Endothelial cell (in vitro differentiated cells): ENCODE measurements at places on chromosomes 2 and 18. TPM values are rescaled to one million over a fixed set of nuclear protein-coding genes. Genes with fewer than 3 reads are reported as not detected.

COL4A4 gene
- 0.15 TPM for total RNA-seq

- no peaks in the 10 kb centered on the region for H3K27me3 ChIP-seq
- peaks cover 9% of the 10 kb centered on the region for H3K36me3 ChIP-seq
- no peak overlapping the region for H3K4me3 ChIP-seq
- no peak for DNase-seq
These were observed 125.9 kb upstream of the SMAD7 start for GRCh38 chr18:49076654-49077166.

- no peaks in the 10 kb centered on the region for H3K27me3 ChIP-seq
- H3K4me3 ChIP-seq: no peak overlapping the region
- no peak for DNase-seq
- H3K36me3 ChIP-seq: no peaks in the 10 kb centered on the region
- no peak overlapping the region for H3K27ac ChIP-seq
- H3K4me1 ChIP-seq: no peaks in the 10 kb centered on the region
These were observed 1837.5 kb upstream of the CELF4 start for GRCh38 chr18:39403121-39403520.

SERPINB13 gene
- not detected for total RNA-seq

GRCh38 chr2:85886590-85886989 lies 2.2 kb downstream of the ST3GAL5 start:
- H3K27ac ChIP-seq: no peak overlapping the region
- peaks cover 36% of the 10 kb centered on the region for H3K36me3 ChIP-seq
- DNase-seq: no peak
- peaks cover 4% of the 10 kb centered on the region for H3K27me3 ChIP-seq
- peaks cover 50% of the 10 kb centered on the region for H3K4me1 ChIP-seq
- H3K4me3 ChIP-seq: peak overlapping the region; percentile 92

MEP1B gene
- 0.15 TPM for total RNA-seq

DNA sequence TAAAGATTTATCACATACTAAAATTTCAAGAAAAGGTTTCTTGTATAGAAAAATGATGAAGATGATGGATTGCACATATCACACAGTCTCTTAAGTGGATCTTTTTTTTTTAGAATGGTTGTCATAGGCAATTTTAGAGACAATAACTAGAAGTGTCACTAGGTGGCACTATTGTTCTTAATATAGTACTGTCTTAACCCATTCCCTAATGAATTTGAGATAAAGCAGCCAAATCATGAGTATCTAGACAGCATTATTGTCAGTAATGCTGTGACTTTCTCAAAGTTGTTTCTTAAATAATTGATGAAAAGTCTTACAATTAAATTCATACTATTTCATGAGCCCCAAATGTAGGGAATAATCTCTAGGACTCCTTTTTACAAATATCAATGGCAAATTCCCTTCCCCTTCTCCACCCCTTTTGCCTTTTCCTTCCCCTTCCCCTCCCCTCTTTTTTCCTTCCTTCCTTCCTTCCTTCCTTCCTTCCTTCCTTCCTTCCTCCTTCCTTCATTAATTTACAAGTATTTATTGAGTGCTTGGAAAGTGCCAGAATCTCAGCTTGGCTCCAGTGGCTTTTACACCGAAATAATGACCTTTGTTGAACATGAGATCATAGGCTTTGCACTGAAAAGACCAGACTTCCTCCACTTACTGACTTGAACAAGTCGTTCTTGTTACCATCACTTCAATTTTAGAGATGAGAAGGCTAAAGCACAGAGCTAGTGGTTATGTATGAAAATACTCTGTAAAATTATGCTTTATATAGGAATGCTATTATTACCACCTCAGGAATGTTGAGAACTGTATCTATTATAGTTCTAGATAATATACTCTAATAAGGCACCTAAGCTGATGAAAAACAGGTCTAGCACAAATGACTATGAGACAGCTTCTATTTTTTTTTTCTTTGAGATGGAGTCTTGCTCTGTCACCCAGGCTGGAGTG lies 19.8 kb downstream of the MYL12B start:
- no peaks in the 10 kb centered on the region for H3K27me3 ChIP-seq
- H3K4me3 ChIP-seq: no peak overlapping the region
- peaks cover 9% of the 10 kb centered on the region for H3K36me3 ChIP-seq
- peaks cover 41% of the 10 kb centered on the region for H3K4me1 ChIP-seq
- H3K27ac ChIP-seq: peak overlapping the region; percentile 28

DNA sequence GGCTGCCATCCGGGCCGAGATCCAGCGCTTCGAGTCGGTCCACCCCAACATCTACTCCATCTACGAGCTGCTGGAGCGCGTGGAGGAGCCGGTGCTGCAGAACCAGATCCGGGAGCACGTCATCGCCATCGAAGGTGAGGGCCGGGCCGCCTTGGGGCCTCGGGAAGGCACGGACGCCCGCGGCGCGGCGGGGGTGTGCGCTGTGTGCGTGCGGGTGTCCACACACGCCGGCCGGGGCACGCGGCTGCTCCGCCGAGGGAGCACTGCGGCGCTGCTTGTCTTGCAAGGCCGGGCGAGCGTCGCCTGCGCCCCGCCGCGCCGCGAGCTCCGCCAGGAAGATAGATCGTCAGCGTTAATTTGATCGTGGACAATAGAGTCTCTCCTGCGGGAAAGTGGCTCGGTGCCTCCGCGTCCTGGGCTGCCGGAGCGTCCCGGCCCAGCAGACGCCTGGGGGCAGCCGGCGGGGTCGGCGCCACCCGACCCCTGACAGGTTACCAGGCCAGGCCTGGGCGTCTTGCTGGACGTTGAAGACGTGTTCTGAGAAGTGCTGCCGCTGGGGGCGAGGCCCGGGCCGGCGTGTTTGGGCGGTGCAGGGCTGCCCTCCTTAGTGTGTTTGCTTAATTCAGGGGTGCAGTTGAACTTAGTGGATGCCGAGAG lies 1.0 kb downstream of the AGAP1 start:
- no peak overlapping the region for H3K27ac ChIP-seq
- peaks cover 18% of the 10 kb centered on the region for H3K36me3 ChIP-seq
- DNase-seq: peak; percentile 33
- H3K4me1 ChIP-seq: peaks cover 27% of the 10 kb centered on the region
- peaks cover 15% of the 10 kb centered on the region for H3K27me3 ChIP-seq

EFR3B gene
- 11.3 TPM for total RNA-seq

GALNT5 gene
- 0.15 TPM for total RNA-seq

DNA sequence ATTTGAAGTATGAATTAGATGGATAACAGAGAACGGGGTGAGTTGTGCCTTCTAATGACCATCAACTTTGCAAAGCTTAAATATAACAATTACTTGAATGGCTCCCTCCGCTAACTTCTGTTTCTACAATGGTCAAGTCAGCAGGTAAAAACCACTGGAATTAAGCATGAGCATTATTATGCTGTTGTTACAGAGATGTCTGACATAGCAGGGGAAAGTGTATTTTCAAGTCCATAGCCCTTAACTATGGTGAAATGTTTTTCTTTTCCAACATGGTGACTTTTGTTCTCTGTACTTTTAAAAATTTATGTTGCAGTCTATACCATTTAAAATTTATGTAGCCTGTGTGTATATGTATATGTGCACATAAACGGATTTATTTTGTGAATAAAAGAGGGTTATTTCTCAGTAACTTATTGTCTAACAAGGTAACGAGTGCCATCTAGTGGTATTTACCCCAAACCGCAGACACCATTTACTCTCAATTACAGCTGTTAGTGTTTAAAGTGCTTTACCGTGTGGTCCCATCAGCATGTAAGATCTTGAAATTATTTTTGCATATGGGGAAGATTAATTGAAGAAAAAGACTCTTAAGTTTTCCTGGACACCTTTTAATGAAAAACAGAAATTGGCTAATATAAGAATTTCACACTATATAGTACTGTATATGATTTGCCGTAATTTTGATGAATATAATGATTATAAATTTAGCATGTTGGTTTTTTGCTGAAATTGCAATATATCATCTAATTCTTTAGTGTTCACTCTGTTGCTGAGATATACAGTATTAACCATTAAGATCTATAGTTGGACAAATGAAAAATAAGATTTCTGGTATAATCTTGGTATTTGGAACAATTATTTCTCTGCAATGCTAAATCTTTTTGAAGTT lies 78.2 kb downstream of the UBE2E3 start:
- H3K4me3 ChIP-seq: no peak overlapping the region
- DNase-seq: peak; percentile 24
- no peaks in the 10 kb centered on the region for H3K36me3 ChIP-seq
- H3K27me3 ChIP-seq: no peaks in the 10 kb centered on the region

TBR1 gene
- 0.08 TPM for total RNA-seq

EFEMP1 gene
- 2.3 TPM for total RNA-seq

GRCh38 chr2:28063492-28063962 lies 173.0 kb downstream of the BABAM2 start:
- peaks cover 2% of the 10 kb centered on the region for H3K4me1 ChIP-seq
- no peaks in the 10 kb centered on the region for H3K36me3 ChIP-seq
- H3K4me3 ChIP-seq: no peak overlapping the region
- H3K27me3 ChIP-seq: peaks cover 2% of the 10 kb centered on the region
- H3K27ac ChIP-seq: no peak overlapping the region
- no peak for DNase-seq

- no peaks in the 10 kb centered on the region for H3K36me3 ChIP-seq
- H3K4me3 ChIP-seq: no peak overlapping the region
- H3K4me1 ChIP-seq: no peaks in the 10 kb centered on the region
- no peak for DNase-seq
- H3K27me3 ChIP-seq: peaks cover 11% of the 10 kb centered on the region
These were observed 47.5 kb upstream of the PXDN start for GRCh38 chr2:1791685-1792435.

DNA sequence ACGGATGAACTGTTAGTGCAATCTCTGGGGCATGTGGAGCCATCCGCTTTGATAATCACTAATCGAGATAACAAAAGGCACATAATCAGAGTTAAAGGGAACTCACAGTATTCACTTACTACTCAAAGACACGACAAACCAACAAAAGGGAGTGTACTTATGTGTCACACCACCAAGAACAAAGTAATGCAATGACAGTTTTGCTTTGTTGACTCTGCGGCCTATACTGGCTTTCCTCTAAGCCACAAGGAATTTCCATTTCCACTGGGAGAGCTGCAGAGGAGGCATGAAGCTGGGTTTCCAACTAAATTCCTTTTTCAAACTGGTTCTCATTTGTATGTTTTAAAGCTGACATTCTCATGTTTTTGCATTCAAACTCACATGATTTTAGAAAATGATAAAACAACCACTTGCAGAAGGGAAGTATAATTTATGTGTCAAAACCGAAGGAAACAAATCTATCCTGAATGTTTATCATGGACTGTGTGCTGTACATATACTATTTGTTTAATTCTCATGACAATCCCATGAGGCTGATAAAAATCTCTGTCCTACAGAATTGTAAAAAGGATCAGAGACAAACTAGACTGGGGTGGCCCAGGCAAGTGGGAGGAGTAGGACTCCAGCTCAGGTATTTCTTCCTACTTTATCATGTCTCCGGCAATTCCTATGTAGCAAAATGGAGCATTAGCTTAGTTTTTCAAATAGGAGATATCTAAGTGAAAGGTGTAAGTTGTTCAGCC lies 149.6 kb upstream of the SMAD7 start:
- no peak overlapping the region for H3K27ac ChIP-seq
- no peaks in the 10 kb centered on the region for H3K4me1 ChIP-seq
- H3K36me3 ChIP-seq: no peaks in the 10 kb centered on the region
- no peaks in the 10 kb centered on the region for H3K27me3 ChIP-seq

FBXO48 gene
- 1.6 TPM for total RNA-seq

DNA sequence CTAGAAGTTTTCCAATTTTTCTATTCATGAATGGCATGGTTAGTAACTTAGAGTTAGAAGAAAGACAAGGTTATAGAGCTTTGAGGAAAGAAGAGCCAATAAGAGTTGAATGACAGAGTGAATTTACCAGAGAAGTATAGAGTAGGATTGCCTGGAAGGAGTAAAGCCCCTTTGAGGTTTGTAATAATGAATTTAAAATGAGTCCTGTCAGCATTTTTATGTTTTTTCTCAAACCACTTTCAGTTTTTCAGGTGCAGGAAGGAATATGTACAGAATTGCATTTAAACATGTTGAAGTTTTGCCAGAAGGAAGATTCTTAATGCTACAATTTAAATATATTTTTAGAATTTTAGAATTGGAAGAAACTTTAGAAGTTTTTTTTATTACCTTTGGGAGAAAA lies 408.3 kb downstream of the DSC3 start:
- H3K27ac ChIP-seq: no peak overlapping the region
- DNase-seq: no peak

DNA sequence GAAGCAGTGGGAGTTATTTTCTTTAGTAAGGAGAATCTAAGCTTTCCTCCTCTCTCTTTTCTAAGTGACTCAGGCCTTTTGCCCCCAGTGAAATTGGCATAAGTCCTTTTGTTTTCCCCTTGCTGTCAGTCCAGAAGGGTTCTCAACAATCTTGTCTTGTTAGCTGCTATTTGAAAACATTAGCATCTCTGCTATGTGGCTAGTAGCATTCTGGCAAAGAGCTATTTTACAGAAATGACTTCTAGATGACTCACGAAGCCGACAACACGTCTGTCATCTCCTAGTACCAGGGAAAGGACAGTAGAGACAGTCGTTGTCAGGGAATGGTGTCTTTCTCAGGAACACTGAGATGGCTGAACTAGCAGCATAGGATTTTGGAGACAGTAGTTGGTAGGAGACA lies 14.7 kb downstream of the SMARCAL1 start:
- H3K27me3 ChIP-seq: no peaks in the 10 kb centered on the region
- peaks cover 74% of the 10 kb centered on the region for H3K36me3 ChIP-seq
- no peak for DNase-seq
- no peaks in the 10 kb centered on the region for H3K4me1 ChIP-seq
- no peak overlapping the region for H3K27ac ChIP-seq

CD8B2 gene
- 0.05 TPM for total RNA-seq

DNA sequence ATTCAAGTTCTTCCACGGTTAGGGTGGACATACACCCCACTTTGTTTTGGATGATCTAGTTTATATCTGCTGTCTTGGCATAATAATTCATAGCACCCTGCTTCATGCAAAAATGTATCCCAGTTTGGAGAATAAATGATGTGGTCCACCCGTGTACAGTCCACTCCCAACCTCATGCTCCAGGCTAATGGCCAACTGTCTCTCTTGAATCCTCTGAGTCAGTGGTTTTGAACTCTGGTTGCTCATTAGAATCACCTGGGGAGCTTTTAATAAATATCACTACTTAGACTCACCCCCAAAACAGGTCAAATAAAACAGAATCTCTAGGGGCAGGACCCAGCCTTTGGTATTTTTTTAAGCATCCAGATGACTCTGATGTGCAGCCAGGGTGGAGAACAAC lies 78.5 kb downstream of the SDC1 start:
- H3K27ac ChIP-seq: no peak overlapping the region
- no peaks in the 10 kb centered on the region for H3K36me3 ChIP-seq
- DNase-seq: no peak

DNA sequence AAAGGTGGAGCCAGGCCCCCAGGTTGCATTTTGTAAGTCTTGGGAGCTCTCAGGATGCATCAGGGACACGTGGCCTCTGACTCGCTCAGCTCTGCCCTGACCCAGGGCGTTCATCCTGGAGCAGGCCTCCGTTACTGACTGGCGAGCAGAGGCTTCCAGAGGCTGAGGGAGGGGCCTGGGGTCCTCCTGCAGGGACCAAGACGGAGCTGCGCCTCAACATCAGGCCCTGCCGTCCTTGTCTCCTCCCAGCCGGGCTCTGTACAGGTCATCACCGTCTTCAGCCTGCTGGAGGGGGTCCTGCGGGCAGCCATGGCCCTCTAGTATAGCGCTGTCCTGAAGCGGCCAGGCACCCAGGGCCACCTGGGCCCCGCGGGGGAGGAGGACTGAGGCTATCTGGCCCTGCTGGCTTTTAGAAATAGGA lies 10.2 kb upstream of the ALPP start:
- no peak for DNase-seq
- no peak overlapping the region for H3K4me3 ChIP-seq
- H3K27me3 ChIP-seq: peaks cover 8% of the 10 kb centered on the region
- no peaks in the 10 kb centered on the region for H3K4me1 ChIP-seq
